ENCODE measurements at places on chromosomes 1 and 21. TPM values are rescaled to one million over a fixed set of nuclear protein-coding genes. Genes with fewer than 3 reads are reported as not detected.

DNA sequence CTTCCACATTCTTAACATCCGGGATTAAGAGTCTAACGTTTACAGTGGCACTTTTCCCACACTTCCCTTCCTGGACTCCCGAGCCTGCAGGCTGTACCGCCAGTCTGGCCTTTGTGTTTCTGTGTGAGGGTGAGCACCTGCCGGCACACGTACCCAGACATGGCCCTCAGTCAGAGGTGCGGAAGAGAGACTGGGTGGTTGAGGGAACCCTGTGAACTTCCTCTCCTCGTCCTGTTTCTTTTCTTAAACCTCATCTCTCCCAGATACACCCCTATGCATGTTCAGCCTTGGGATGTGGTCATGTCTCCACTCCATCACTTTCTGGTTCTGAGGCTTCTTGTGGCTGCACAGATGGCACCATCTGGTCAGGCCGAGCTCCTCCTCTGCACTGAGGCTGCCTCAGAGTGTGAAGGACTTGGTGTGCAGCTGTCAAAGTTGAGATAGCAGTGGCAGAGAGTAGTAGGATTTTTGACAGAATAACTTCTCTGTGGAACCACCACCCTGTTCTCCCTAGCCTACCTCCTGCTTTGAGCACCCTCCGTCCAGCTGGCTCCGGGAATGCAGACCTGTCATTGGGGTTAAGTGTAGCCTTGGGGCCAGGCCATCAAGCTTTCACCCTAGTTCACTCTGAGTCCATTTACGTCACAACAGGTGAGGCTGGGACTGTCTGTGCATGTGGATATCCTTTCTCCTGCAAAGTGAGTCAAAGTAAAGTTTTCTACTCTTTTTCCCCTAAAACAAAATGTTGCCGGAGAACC lies 31.4 kb downstream of the VASH2 start:
- DNase-seq, result no peak

- no peak for DNase-seq
Observed at GRCh38 chr1:203499643-203500278, 5.8 kb downstream of the OPTC start.

- peak; percentile 30 for DNase-seq
Observed at GRCh38 chr21:45898028-45898350, 83.6 kb upstream of the COL6A1 start.

- DNase-seq, result no peak
Observed at GRCh38 chr1:247357781-247358211, 26.1 kb upstream of the ZNF496 start.

DNA sequence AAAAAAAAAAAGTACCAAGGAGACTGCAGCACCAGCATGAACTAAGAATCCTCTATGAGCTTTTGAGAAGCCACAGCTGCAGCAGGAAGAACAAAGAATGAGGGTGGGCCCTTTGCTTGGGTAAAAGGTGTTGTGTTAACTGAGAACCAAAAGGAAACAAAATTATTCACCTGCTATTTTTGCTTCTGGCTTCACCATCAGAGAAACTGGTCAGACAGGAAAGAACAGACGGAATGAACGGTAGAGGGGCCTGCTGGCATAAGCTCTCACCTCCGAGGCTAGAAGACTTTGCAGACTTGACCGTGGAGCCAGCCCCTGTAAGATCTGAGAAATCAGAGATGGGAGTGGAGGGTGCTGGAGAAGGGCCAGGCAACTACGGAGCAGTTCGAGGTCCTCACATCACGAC lies 27.6 kb downstream of the IL10RB start:
- DNase-seq, result no peak

DNA sequence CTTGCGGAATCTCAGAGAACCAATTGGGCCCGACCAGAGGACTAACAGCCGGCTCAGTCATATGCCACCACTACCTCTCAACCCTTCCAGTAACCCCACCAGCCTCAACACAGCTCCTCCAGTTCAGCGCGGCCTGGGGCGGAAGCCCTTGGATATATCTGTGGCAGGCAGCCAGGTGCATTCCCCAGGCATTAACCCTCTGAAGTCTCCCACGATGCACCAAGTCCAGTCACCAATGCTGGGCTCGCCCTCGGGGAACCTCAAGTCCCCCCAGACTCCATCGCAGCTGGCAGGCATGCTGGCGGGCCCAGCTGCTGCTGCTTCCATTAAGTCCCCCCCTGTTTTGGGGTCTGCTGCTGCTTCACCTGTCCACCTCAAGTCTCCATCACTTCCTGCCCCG lies 49.8 kb downstream of the ACP6 start:
- DNase-seq, result no peak

- DNase-seq, result no peak
Observed at GRCh38 chr1:64082459-64082858, 121.0 kb upstream of the UBE2U start.

DNA sequence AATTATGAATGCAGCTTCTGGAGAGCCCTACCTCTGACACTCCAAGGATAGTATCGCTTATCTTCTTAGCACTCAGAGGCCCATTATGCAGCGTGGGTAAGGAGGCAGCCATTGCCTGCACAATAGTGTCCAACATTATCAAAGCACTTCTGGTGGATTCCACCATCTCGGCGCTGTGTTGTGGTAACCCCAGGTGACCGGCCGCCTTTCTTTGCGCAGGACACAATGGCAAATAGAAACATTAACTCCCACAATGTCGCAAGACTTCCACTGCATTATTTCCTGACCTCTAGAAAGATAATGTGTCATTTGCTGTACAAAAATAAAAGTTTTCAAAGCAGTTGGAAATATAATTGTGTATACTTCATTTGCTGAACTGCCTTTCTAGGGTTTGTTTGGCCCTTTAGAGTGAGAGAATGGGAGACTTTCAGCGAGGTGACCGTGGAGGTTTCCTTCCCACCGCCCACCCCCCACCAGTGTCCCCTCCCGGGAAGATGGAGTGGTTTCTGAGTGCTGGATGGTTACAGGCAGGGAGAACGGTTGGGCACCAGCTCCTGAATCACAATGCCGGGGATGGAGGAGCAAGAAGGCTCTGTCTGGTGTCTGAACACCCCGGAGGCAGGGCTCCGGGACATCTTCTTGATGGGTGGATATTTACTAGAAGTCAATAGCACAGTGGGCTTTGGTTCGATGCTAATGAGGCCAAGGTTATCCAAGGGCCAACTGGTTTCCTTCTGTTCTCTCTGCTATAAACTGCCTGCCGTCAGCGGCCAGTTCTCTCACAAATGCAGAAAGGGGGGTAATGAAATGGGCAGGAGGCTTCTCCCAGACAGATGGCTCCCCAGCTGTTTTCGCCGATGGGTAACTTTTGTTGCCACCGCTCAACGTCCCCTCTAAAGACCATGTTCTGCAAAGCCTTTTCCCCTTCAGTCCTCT lies 215.4 kb upstream of the PROX1 start:
- no peak for DNase-seq

DNA sequence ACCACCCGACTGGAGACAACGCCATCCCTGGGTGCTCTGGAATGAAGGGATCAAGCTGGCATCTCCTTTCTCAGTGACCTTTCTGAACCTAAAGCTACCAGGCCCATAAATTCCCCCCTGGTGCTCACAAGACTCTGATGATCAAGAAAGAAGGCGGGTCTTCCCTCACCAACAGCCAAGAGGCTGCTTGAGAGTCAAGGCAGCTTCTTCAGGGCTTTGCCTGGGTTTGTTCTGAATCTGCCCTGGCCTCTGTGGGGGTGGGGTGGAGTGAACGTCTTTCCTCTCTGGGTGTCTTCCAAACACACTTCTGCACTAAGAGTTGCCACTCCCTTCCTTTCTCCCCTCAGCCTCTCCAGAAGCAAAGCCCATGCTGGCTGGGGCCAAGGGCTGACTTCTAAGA lies 36.1 kb downstream of the CD247 start:
- no peak for DNase-seq

- peak; percentile 28 for DNase-seq
Observed at GRCh38 chr1:3670823-3671265, 18.5 kb downstream of the TP73 start.

- DNase-seq, result no peak
Observed at GRCh38 chr1:183716286-183716685, 63.2 kb upstream of the APOBEC4 start.

DNA sequence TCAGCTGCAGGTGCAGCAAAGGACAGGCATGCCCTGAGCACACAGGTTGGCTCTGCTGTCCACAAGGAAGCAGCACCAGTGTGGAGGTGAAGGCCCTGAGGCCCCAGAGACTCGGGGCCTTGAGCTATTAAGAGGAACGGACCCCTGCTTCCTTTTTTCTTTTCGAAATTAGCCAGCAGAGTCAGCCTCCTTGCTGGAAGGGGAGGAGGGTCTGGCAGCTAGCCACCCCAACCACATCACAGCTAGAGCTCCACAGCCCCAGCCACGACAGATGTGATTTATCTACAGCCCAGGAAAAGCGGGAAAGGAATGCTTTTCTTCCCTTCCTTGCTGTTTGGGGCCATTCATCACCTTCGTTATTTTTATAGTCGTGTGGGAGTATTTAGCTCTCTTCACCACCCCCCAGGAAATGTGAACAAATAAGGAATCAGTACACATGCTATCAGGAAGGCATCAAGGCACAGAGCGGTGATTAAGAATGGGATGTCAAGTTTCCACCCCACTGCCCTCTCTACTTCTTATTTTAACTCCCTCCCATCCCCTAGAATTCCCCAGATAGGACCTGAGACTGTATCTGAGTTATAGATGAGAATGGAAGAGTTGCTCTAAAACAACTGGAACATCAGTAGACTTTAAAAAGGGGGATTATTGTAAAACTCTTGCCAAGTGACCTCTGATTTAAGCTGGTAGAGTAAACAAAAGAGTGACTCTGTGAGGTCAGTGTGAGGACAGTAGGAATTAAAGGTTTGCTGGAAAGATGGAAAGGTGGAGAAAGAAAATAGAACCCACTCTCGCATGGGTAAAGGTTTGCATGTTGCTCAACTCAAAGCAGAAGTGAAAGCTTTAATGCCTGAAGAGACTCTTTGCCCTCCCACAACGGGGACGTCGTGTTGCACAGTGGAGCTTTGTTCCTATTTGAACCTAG lies 224.7 kb upstream of the GJB5 start:
- DNase-seq, result no peak

- DNase-seq, result no peak
Observed at GRCh38 chr1:43011020-43011419, 52.4 kb upstream of the SLC2A1 start.

DNA sequence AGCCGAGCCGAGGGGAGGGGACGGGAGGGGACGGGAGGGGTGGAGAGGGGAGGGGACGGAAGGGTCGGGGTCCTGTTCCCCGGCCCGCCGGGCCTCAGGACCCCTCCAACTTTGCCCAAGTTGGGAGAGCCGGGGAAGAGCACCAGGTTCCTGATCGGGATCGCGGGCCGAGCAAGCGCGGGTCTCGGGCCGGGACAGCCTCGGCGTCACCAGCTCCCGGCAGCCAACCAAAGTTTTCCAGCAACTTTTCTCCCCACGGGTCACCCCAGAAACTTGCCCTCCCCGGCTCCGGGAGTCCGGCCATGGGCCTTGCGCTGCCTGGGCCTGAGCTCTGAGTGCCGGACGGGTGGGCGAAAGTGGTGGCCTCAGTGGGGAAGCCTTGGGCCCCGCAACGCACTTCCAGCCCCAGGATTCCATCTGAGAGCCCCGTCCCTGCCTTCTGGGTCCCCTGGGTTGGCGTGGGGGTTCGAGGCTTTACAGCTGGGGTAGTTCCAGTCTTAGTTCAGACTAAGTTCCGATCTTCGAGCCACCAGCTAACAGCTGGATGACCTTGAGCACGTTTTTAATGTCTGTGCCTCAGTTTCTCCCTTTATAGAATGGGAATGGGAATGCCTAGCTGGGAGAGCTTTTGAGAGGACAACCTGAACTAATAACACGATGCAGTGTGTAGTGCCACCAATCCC lies 458 bp downstream of the ZC3H12A start:
- DNase-seq, result no peak

DNA sequence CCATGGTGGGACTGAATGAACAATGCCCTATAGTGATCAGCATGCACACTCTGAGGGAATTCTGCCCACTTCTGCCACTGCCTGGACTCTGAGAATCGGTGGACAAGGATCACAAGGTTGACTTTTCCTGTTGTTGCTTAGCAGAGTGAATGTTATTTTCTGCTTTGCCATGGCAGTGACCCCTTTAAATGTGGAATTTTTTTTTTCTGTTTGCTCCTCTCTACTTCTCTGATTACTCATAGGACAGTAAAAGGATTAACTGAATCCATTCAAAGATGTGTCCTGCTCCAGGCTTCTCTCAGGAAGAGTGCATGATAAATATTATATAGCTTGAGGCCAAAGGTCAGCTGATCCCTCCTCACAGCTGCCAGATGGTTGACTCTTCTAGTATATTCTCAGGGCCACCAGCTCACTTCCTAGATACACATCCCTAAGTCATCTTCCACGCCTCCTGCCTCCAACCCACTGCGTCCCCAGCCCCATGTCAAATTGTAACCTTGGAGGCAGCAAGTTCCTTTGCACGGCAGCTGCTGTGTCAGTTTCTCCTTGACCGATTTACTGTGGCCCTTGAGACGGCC lies 74.0 kb upstream of the RALGPS2 start:
- no peak for DNase-seq

GRCh38 chr1:203093754-203094410 lies 8.1 kb upstream of the MYOG start:
- DNase-seq, result no peak

DNA sequence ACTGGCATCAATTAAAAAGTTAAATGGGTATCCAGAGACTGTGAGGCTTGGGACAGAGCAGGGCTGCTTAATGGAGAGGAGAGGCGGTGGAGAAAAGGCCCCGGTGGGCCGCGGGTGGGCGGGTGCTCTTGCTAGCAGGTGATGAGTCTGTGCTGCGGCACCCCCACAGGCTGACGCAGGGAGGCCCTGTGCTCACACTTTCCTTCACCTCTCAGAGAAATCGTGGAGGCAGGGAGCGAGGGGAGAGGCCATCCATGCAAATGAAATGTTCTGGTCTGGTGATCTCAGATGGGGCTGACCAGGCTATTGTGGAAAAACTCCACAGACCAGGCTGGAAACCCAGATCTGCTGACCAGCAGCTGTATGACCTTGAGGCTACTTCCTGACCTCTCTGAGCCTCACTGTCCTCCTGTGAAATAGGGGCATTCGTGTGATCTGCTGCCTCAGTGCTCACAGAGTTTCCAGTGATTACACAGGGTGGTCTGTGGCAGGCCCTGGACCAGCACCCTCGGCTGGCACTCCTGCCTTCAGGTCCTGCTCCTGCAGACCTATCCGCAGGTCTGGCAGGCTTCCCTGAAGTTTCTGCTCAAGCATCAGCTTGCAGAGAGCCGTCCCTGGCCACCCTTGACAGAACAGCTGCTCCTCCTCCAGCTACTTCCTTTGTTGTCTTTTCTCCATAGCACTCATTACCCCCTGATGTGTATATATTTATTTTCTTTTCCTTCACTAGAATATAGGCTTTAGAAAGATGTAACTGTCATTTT lies 89.2 kb downstream of the BEND5 start:
- DNase-seq, result no peak

GRCh38 chr1:245877976-245878375 lies 629.1 kb downstream of the SMYD3 start:
- DNase-seq, result no peak

PTGFRN gene
- 84.4 TPM for total RNA-seq

GNG4 gene
- 4.6 TPM for total RNA-seq

PPIAL4G gene
- 0.12 TPM for total RNA-seq

SLC1A7 gene
- 0.98 TPM for total RNA-seq

DNM3 gene
- total RNA-seq, result 2.1 TPM

KRTAP11-1 gene
- total RNA-seq, result not detected

GOLT1A gene
- 11.4 TPM for total RNA-seq

PSRC1 gene
- 3.4 TPM for total RNA-seq
